ENCODE measurements at places on chromosomes 1 and 21.

DNA sequence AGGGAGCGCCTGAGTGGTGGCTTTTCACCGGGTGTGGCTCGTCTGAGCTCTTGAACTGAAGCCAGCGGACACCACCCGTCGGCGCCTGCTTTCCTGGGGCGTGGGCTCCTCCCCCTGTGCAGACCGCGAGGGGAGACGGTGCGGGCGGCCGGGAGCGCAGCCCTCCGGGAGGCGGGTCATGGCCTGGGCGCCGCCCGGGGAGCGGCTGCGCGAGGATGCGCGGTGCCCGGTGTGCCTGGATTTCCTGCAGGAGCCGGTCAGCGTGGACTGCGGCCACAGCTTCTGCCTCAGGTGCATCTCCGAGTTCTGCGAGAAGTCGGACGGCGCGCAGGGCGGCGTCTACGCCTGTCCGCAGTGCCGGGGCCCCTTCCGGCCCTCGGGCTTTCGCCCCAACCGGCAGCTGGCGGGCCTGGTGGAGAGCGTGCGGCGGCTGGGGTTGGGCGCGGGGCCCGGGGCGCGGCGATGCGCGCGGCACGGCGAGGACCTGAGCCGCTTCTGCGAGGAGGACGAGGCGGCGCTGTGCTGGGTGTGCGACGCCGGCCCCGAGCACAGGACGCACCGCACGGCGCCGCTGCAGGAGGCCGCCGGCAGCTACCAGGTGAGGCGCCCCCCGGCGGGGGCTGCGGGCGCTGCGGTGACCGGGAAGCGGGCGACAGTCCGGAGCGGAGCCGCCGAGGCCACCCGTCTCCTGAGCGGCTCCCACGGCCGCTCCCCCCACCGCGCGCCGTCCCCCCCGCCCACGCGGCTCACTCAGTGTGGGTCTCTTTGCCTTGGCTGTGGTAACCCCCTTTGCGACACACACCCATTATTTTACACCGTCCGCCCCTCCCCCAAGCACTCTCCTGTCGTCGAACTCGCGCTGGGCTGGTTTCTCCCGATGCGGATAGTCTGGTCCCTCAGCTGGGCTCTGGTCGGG is at the start of gene TRIM58:
Gene TRIM58, plus strand, starts transcription at position 119 of the 916 bp plus-strand sequence. Its CDS starts 60 bp downstream, at position 179.
- DNase-seq: peak; percentile 85

- DNase-seq: no peak
Measured at GRCh38 chr21:36491209-36491910, 11.4 kb upstream of the CLDN14 start.

DNA sequence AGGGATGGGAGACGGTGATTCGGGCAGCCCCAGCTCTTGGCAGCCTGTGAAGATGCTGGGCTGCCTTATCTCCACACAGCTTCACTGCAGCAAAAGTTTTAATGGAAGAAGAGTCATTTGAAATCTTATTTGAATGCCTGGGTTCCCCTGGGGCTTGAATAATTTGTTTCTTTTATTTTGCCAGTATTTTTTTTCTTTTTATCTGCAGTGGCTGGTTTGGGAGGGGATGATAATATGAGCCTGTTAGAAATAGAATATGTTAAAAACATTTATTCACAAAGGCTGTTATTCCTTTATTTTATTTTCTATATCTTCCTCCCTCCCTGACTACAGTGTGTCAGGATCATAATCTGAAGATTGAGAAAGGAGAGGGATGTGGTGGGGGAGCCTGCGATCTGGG is 103.4 kb downstream of the ARHGEF10L start:
- DNase-seq: no peak

- no peak for DNase-seq
Measured at GRCh38 chr1:201773764-201774163, 55.2 kb upstream of the IPO9 start.

- no peak for DNase-seq
Measured at GRCh38 chr1:231786126-231786525, 159.5 kb downstream of the DISC1 start.

All from SW480 (cell line).